ENCODE measurements at places on chromosomes 6 and 20.

DNA sequence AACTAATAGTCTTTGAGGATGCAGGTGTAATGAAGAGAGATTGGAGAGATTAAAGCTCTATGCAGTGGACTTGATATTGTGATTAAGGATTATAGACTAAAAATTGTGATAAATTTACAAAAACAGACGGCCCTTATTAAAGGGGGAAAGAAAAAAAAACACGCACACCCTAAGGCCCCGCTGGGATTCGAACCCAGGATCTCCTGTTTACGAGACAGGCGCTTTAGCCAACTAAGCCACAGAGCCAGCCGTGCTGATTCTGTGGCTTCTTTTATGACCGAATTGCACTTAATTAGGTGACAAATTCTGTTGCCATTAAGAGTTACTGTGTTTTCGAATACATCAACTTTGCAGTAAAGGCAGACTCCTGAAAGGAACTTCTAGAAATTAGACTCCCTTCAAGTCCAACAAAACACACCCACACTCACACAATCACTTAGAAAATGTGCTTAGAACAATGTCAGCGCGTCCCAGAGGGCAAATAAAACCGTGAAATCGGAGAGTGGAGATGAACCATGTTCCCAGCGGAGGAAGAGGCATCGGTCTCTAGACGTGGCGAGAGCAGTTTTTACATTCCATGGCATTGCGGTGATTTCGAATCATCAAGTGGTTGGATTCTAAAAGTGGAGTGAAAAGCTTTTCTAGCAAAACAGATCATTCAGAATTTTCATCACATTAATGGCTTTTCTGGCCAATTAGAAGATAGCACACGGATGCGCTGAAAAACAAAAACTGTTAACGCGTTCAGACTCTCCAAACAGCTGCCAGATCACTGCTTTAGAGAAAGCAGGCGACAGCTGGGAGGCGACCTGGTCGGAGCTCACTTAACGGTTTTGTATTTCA lies 122.6 kb downstream of the GPX5 start:
- DNase-seq = peak; percentile 36

DNA sequence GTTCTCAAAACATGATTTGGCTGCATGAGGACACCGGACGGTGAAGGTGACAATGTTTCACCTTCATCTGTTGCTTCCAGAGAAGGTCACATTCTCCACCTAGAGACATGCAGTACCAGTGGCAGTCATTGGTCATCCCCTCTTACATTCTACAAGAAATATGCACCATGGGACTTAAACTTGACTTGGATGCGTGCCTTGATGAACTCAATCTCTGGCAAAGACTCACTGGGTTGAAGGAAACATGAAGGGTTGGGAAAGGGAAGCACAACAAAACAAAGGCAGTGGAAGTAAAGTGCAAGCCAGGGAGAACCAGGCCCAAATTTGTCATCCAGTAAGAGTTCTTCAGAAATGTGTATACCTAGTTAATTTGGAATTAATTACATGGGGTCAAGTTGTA lies 39.4 kb upstream of the ARMH2 start:
- no peak for DNase-seq

DNA sequence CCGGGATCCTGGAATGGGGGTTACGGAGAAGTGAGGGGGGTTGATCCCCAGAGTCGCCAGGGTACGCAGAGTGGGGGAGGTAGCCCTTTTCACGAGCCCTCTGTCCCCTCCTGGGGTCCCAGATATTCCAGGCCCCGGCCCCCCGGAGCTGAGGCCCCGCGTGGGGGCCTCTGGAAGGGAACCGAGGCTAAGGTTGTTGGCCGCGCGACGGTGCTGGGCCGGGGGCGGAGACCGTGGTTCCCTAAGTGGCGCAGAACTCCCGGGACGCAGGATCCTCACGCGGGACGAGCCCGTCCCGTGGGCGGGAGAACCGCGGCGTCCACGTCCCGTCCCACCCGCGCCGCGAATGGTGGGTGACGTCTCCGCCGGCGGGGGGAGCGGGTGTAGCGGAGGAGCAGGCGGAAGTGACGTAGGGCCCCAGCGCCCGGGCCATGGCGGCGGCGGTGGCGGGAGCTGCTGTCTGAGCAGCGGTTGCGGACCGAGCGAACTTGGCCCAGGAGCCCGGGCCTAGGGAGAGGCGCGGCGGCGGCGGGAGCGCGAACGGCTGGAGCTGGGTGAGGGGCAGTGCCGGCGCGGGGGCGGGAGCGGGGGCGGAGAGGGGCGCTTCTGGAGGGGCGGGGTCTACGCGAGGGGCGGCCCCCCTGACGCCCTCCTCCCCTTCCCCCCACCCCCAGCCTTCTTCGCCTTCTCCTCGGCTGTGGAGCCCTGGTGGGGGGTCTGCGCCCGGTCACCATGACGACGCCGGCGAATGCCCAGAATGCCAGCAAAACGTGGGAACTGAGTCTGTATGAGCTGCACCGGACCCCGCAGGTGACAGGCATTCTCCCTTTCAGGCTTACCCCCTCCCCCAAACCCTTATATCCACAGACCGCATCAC lies at the start of gene RING1:
TSS of gene RING1 (plus strand) at position 410 of the 877 bp plus-strand sequence. CDS start at position 733, 323 bp downstream.
- DNase-seq = peak; percentile 88

DNA sequence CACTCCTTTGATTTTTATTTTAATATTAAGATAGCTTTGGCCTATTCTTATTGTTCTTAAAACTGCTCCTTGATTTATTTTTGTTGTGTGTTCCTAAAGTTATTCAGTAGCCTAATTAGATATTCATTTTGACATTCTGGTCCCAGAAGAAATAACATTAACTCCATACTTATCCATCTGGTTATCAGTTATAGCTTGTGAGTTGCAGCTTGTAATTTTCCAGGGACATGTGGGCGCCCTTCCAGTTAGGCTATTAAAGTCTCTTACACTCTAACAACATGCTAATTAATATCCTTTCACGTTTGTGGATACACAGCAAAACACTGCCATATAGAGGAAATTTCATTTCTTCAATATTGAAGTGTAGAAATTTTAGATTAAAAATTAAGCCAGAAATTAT lies 987.5 kb downstream of the HACE1 start:
- no peak for DNase-seq

- no peak for DNase-seq
Observed at GRCh38 chr20:59062081-59062480, 19.5 kb upstream of the PRELID3B start.

DNA sequence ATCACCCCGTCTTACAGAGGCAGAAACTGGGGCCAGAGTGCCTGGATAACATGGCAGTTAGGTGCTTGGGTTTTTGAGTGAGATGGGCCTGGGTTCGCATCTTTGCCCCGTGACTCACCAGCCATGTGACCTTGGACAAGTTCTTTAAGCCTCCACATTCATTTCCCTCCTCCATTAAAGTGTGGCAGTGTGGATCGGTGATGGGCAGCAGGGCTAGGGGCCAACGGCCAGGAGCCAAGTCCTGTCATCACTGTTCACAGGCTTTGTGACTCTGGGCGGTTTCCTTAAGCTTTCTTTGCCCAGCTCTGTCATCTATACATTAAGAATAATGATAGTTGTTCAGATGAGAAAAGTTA lies 85.5 kb upstream of the PMEPA1 start:
- DNase-seq = no peak

- no peak for DNase-seq
Observed at GRCh38 chr6:135066806-135067205, 12.2 kb upstream of the HBS1L start.

GRCh38 chr6:25882051-25882496 lies 8.0 kb upstream of the SLC17A3 start:
- DNase-seq = peak; percentile 73

- no peak for DNase-seq
Observed at GRCh38 chr6:28808383-28808782, 115.4 kb downstream of the TRIM27 start.

DNA sequence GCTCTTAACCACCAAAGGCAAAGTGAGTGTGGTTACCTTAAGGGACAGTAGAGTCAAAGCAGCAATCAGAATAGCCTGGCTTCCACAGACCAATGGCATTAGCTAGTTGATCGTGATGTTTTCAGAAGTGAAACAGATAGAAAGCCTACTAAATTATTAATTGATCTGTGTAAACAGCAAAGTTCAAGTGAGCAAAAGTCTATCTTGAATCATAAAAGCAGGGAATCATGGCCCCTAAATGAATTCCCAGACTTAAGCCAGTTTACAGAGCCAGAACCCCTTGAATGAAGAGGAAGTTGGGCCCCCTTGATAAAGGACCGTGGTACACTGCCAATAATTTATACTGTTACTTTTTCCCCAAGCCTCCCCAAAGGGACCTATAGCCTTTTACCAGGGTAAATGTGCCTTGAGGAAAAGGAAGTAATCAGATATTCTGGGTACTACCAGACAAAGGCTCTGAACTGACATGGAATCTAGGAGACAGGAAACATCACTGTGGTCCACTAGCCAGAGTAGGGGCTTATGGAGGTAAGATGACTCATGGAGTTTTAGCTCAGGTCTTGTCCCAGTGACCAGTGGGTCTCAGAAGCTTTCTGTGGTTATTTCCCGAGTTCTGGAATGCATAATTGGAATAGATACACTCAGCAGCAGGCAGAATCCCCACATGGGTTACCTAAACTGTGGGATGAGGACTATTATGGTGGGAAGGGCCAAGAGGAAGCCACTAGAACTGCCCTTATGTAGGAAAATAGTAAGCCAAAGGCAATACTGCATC lies 317.5 kb downstream of the CD83 start:
- no peak for DNase-seq

GRCh38 chr20:33732166-33732970 lies 572 bp downstream of the ZNF341 start:
- DNase-seq = peak; percentile 92

DNA sequence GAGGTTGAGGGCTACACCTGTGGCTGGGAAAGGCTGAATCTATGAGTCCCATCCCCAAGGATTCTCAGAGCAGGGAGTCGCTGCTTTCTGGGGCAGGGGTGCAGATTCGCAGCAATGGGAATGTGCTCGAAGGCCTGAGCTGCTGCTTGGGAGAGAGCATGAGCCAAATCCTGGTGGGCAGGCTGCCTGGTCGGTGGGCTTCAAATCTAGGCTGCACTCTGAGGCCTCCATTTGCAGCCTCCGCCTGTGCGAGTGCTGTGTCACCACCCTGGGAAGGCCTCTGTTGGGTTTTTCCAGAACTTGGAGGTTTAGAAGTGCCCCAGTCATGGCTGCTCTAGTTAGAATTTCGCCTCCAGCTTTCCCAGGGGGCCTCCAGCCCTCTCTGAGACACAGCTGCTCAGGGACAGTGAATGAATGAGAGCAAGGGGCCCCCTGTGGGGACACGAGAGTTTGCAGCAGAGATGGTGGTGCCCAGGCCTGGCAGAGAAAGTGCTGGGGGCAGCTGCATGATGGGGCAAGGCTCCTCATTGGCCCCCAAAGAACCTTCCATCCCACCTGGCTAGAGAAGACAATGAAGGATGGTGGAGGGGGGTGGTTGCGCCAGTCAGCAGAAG lies 31.1 kb upstream of the RNF24 start:
- DNase-seq = no peak

- no peak for DNase-seq
Observed at GRCh38 chr6:165231177-165231576, 78.2 kb downstream of the C6orf118 start.

DNA sequence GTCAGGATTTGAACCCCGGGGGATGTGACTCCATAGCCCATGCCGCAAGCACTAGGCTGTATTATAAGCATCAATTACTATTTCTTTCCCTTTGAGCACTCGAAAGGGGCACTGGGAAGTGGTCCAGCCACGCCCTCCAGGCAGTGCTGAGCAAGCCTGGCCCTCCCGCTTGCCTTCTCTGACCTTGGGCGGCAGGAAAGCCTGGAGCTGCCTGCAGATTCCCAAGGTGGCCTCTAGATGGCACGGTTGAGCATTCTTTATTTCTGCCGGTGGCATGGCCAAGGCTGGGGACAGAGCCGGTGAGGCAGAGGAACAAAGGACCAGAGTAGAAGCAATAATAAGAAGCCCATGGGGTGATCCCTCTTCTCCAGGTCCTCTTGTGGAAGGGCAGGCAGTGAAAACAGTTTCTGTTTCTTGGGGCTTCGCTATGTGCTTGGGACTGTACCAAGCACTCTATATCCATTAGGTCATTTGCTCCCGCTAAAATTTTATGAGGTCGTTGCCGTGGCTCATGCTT lies 32.0 kb downstream of the ARHGAP40 start:
- DNase-seq = peak; percentile 60

GRCh38 chr20:25360631-25361286 lies 29.9 kb downstream of the ABHD12 start:
- DNase-seq = no peak

GRCh38 chr20:20371083-20371482 lies 3.2 kb downstream of the INSM1 start:
- no peak for DNase-seq

GRCh38 chr6:53494076-53494475 lies 50.8 kb downstream of the GCLC start:
- DNase-seq = no peak
